ENCODE measurements at places on chromosomes 6 and 20.

GRCh38 chr6:15508931-15509330 lies 153.9 kb downstream of the DTNBP1 start:
- DNase-seq: no peak

GRCh38 chr6:42813074-42813645 lies 31.3 kb downstream of the BICRAL start:
- no peak for DNase-seq

GRCh38 chr20:36202891-36203338 lies 33.4 kb upstream of the AAR2 start:
- peak; percentile 86 for DNase-seq

DNA sequence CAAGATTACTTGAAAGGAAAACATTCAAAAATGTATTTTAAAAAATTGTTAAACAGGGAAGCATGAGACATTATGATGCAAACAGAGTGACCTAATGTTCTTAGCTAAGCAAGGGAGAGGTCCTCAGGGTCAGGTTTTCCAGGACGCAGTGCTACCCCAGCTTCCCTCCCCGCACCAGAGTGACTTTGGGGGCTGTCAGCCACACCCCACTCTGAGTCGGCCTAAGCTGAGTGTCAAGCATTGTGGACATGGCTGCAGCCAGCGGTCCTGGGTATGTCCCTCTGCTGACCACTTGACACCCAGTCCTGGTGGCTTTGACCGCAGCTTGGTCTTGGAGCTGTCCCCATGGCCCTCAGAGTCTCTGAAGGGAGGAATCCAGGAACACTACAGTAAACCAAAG lies 54.9 kb upstream of the CD93 start:
- no peak for DNase-seq

DNA sequence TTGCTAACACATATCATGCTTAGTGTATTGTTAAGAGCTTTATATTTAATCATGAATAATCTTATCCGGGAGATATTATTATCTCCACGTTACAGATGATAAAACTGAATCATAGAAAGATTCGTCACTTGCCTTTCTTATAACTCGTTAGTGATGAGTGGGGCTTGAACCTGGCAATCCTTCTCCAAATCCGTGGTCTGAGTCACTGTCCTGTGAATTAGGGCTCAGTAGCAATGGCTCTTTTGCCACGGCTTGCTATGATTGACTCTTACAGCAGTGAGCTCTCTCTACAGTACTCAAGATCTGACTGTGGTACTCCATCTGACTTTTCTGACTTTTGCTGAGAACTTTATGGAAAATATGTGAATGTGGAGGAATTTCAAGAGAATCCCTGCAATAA lies 246.9 kb downstream of the PACRG start:
- DNase-seq: no peak

DNA sequence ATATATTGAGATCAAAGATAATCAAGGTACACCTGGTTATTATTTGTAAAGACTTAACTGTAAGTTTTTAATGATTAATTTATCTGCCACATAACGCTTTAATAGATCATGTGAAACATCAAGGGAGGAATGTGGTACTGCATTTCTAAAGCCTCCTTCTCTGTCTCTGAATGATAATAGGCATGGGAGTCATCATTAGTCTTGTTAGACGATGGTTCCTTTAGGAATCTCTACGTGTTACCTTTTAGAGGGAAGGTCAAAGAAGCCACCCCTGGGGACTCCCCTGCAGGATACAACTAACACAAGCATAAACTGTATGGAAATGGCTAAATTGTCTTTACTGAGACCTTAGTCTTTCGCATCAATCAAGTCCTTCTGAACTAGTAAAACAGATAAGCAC lies 173.6 kb upstream of the MCHR2 start:
- DNase-seq: no peak

DNA sequence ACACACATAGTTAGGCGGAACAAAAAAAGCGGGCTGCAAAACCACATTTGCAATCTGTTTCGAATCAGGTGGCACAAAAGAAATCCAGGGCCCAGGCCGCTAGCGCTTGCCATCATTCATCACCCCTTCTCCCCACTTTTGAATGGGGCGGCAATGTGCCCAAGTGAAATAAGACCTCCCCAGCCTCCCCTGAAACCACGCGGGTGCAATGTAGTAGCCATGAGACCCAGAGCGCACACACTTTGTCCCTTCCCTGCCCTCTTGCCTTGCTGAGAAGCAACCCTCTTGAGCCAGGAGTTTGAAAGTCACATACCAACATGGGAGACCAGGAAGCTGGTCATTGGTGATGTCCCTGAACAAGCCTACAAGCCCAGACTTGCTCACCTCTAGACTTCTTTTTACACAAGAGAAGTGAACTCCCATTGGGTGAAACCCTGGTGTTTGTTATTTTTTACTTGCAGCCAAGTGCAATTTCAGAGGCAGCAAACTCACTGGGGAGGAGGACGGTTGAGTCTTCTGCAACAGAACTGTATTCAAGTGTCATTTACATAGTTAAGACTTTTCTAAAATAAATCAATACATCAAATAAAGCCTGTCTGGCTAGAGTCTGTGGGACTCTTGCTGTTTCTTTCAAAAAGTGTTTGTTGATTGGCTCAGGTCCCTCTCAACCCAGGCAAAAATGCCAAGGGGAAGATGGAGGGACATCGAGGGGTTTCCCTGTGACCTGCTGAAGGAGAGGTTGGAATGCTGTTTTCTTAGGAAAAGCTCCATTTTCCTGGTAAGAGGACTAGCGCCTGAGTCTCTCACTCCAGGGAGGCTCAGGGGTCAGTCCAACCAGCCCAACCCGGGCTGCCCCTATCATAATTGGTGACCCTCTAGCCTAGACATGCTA lies 138.1 kb upstream of the PTPN1 start:
- DNase-seq: no peak

GRCh38 chr6:10375391-10375969 lies 39.4 kb downstream of the TFAP2A start:
- no peak for DNase-seq

GRCh38 chr6:156485150-156485549 lies 292.0 kb upstream of the ARID1B start:
- no peak for DNase-seq

DNA sequence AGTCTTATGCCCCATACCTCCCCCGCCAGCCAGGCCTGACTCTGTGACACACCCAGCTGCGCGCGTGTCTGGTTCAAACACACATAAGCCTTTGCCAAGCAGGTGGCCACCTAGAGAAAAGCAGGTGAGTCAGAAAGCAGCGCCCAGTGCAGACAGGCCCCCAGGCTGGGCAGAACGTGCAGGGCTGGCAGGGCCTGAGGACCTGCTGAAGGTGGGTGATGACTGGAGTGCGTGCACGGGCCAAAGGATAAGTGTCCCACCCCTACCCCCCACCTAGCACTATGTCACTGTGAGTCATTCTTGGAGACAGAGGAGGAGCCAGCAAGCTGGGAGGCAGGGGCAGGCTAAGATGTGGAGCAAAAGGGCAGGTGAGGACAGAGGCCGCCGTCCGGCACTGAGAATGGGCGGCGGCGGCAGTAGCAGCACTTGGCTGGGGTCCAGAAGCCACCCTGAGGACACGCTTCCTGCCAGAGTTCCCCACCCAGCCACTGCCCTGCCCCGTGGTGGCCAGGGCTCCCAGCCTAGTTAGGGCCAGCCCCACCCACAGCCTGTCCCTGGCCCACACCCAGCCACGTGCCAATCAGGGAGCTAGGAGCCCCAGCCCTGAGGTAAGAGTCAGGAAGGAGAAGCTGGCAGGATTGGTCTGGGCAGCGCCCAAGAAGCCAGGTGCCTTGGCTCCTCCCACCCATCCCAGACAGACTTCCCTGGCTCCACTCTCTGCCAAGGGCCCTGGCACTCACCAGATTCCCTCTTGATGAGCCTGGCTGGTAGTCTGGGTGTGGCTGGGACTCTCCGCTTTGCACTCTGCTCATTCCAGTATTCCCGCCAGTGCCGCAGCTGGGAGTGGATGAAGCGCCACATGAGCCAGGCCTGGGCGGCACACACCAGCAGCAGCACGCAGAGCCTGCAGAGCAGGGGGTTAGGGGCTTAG lies 72.7 kb downstream of the TRAM2 start:
- DNase-seq: peak; percentile 50

DNA sequence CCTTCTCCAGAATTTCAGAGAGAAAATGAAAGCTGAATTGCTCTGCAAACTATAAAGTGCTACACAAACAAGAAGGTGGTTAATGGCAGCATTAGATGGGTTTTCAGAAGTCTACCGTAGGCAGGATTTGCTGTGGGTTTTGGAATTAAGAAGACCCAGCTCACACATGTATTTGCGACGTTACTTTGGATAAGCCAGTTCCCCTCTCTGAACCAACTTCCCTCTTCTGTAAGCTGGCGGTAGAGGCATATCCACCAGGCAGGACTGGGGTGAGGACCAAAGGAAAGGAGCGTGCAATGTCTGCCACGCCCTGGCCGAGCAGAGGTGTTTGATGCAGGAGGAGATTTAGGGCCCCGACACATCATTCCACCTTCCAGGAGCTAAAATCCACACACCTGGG lies 6.9 kb downstream of the RSPO4 start:
- DNase-seq: no peak

GRCh38 chr20:46349742-46350056 lies 41.4 kb upstream of the CDH22 start:
- no peak for DNase-seq

DNA sequence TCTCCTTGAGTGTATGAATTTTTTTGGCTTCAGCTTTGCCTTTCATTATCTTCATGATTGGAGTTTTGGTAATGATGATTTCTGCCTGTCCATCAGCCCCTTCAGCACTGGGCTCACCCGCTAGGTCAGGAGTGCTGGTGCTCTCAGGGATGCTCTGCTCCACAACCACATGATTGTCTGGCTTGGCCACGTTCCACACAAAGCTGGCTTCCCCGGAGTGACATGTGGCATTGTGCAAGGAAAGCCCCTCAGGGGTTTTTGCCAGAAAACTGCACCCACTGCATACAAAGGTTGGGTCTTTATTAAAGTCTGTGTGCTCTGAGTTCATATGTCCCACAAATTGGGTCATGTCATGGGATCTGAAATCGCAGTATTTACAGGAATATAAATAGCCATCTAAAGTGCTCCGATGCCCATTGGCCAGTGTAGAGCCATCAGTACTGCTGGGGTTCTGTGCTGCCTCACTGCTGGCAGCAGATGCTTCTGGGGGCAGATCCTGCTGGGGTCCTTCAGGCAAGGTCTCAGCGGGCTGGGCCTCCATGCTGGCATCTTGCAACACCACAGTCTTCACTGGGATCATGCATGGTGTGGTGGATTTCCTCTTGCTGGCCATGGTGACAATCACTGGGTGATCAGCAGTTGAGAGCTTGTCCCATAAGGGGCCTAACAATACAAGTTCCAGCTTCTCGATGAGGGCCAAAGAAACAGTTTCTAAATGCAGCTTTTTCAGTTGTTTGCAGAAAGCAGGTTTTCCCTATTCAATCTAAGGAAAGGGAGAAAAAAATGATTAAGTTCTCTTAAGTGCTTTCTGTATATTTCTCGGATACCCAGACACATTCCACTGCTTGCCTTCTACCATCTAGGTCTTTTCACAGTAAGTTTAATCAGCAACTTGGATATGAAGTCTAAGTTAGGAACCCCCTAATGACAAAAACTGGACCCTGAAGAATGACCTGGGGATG lies 67.2 kb downstream of the PLCG1 start:
- DNase-seq: no peak
